ENCODE measurements at places on chromosomes 11 and 22.

- DNase-seq: no peak
Measured at GRCh38 chr11:9982796-9983579, 311.0 kb downstream of the SBF2 start.

DNA sequence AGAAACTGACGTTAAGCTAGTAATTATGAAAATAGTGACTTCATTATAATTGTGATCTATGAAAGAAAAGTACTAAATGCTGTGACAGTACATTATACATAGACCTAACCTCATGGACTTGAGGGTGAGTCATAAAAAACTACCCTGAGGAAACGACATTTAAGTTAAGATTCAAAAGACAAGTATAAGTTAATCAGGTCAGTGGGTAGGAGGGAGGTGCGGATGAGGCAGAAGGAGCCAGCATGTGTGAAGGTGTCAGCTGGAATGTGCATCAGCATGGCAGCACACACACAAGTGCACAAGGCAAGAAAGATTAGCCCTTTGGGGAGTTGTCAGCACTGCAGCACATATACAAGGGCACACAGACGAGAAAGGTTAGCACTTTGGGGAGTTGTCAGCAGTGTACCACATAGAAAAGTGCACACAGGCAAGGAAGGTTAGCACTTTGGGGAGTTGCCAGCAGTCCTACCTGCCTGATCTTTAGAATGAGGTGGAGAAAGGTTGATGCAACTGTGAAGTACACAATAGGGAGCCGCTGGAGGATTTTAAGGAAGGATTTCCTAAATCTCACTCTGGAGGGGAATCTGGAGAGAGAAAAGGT lies 31.6 kb upstream of the CAVIN3 start:
- no peak for DNase-seq

GRCh38 chr11:10565493-10565892 lies 3.0 kb downstream of the LYVE1 start:
- DNase-seq: no peak

- no peak for DNase-seq
Measured at GRCh38 chr22:38124236-38124974, 13.9 kb upstream of the BAIAP2L2 start.

GRCh38 chr11:65446446-65447277 lies 24.1 kb downstream of the NEAT1 start:
- DNase-seq: no peak

- DNase-seq: no peak
Measured at GRCh38 chr11:104946907-104947306, 21.5 kb downstream of the CASP4 start.

- no peak for DNase-seq
Measured at GRCh38 chr22:44665115-44665514, 36.9 kb upstream of the PRR5 start.

GRCh38 chr11:46895821-46896220 lies 22.5 kb downstream of the LRP4 start:
- peak; percentile 92 for DNase-seq

DNA sequence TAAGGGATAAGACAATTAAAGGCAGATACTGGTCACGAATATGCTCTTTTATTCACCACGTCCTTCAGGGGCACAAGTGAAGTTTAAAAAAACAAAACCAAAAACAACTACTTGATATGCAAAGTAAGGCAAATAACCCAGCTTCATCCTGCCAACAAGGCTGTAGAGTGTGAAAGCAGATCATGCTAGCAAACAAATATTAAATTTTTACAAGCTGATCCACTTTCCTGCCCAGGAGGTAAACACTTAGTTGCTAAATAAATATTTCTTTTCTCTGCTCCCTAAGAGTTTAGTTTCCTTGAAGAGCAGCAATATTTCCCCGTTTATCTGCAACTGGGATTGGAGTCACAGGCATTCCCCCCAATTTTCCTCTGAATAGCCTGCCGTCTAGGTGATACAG lies 300.2 kb downstream of the LARGE1 start:
- DNase-seq: no peak

DNA sequence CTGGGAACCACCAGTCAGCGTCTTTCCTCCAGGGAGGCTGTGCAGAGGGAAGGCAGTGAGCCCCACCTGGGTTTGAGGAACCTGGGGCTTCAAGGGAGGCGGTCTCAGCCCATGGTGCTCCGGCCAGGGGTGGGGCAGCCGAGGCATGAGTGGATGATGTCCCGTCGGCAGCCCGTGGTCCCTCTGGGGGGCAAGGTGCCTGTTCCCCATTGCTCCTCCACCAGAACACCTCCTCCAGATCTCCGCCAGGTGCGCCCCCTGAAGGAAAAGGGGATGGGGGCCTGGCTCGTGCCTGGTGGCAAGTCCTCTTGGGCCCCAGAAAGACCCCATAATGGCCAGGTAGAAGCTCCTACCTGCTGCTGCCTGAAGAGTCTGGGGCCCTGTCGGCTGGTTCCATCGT lies 94.1 kb downstream of the KCNQ1 start:
- DNase-seq: no peak

DNA sequence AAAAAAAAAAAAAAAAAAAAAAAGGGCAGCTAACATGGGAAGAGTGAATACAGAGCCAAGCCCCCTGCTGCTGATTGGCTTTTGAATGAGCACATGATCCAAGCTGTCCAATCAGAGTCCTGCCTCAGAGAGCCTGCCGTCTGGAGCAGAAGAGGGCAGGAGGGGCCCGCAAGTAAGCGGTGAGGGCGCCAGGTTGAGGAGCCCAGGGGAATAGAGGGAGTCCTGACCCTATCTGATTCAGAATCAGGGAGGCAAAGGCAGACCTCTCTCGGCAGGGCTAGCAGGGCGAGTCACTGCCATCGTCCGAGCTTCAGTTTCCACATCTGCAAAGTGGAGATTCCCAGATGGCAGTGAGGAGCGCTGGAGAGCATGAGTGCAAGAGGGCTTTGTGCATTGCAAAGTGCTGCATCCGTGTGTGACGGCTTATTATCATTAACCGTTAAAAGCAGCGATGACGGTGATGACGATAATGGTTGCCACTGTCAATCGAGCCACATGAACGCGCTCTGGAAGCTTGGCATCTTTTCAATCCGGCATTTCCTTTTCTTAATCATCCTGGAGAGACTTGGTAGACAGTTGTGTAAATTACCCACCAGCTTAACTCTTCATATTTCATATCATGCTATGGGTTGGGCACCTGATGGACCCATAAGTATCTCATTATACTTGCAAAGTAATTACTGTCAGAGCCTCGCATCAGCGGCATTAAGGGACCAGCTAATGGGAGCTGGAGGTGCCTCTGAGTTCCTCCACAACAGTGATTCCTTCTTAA lies 68.6 kb upstream of the ATXN10 start:
- DNase-seq: no peak

- DNase-seq: no peak
Measured at GRCh38 chr11:96263238-96263763, 79.7 kb downstream of the MAML2 start.

DNA sequence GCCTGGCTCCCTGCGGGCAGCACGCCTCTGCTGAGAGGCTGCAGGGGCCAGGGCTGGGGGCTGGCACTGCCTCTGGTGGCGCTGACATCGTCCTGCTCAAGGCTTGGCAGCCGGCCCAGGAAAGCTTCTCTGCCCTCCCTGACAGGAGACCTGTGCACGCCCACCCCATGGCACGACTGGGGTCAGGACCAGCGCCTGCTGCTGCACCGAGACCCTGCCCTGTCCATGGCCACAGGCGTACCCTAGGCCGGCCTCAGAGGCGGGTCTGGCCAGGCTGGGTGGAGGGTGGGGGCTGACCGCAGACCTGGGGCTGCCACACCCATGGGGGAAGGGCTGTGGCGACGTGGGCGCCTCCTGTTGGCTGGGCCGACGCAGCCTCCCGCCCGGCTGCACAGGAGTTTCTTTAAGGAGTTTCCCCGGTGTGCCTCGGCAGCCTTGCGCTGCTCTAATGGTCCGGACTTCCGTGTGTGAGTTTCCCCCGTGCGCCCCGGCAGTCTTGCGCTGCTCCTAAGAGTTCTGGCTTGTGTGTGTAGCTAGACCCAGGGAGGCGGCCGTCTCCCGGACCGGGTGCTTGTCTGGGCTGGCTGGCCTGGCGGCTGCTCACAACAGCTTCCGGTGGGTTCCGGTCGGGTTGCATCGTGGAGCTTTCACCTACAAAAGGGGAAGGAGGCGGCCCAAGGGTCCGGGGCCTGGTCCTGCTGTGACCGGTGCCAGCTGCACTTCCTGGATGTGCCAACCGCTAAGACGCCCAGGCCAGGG lies 4.6 kb downstream of the TRABD start:
- DNase-seq: peak; percentile 75

DNA sequence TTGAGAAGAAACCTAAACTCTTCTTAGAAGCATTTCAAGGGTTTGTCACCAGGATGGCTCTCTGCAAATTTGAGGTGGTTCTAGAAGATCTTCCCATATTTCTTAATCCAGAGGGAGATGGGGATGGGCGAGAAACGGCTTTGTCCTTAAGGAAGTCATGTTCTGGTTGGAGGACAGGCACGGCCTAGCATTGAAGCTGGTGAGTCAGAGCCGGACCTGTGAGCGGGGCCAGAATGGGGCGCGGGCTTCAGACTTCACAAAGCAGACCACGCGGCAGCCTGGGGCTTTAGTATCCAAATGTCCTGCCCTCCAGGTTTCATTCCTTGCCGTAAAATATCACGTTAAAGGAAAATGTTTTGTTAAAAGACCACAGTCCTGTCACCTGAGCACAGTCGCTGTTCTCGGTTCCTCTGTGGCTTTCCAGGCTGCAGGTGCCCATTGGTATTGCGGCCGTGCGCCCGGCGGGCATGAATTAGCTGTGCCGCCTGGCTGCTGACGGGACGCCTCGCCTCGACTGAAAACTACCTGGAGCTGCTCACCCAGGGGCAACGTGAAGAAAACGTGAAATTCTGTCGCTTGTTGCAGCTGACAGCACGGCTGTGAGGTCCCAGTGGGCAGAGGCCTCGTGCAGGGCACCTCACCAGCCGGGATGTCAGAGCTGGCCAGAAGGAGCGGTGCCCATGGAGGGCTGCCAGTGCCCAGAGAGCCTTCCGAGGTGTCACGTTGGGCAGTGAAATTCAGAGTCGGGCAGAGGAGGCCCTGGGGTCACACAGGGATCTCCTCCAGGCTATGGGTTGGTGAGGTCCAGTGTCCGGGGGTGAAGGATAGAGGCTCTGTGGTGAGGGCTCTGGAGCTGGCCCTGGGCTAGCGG lies 59.0 kb downstream of the LRP5 start:
- no peak for DNase-seq

DNA sequence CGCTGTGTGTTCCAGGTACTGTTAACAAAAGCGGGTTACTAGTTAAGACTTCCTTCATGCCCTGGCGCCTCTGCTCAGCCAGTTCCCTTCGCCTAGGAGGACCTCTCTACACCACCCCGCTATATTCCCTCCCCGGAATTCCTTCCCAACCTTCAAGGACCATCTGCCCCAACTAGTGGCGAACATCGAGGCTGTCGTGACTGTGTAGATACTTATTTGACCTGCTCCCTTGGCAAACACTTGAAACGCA lies 450 bp upstream of the BCL2L13 start:
- no peak for DNase-seq

DNA sequence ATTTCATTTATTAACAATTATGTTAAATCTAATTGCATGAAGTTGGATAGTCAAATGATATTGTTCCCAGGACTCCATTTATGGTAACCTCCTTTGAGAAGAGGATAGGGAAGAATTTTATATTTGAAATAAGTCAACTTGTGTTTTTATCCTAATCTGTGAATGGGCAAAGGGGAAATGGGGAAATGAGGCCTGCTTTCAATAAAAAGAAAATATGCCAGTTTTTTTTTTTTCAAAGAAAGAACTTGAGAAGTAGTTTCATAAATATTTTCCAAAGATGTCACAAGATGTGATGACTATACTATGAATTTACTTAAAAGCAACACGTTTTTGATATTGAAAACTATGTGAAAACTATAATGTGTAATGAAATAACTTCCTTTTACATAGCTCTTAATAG lies 201.8 kb downstream of the TMEM135 start:
- DNase-seq: no peak

DNA sequence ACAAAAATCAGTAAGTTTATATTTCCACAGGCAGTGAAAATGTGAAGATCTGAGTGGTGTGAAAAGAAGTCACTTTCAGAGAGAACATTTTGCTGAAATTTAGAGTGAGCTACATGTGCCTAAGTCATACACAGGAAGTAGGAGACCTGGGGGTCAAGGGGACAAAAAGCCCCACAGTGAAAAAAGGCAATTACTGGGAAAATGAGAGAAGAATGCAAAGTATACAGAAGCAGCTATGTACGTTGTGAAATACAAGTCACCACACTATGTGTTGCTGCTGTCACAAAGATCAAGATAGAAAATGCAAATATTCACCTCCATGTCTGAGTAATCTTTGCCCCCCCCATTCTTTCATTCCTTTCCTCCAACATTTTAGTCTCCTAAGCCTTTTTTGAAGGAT lies 21.6 kb upstream of the SESN3 start:
- no peak for DNase-seq

Data from left lobe of liver (tissue), 2 donors.